ENCODE measurements at places on chromosomes 2 and 18.

DNA sequence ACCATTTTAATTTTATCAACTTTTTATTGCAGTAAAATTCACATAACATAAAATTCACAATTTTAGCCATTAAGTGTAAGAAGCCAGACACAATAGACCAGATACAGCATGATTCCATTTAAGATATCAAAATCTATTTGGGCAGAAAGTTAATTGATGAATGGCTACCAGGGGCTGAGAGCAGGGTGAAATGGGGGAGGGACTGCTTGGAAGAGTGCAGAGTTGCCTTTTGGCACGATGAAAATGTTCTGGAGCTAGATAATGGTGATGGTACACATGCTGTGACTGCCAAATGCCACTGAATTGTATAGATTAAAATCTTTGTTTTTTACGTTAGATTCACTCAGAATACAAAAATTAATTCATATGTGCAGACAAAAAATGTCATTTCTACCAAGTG lies 289.3 kb upstream of the HNMT start:
- no peak for DNase-seq

GRCh38 chr2:202290970-202291369 lies 25.4 kb downstream of the NOP58 start:
- DNase-seq = no peak

DNA sequence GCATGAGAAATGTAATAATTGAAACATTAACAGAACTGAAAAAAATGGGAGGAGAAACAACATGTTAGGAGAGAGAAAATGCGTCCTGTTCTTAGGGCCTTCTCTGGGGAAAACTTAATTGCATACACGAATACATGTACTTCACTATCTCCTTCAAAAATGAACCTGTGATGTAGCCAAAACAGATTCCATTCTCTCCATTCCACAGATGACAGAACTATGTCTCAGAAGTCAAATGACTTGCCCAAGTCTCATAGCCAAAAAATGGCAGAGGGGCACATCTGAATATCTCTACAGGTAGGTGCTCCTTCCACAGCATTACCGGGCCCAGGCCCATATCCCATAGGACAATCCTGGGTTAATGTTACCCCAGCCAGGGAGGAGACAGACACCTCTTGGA lies 3.9 kb upstream of the DCTN1 start:
- no peak for DNase-seq

- DNase-seq = no peak
Observed at GRCh38 chr18:23032030-23032582, 99.0 kb downstream of the RBBP8 start.

All from NCI-H510A (cell line).